Amniotic stem cell (primary cell): ENCODE measurements at places on chromosomes 7 and 10.

DNA sequence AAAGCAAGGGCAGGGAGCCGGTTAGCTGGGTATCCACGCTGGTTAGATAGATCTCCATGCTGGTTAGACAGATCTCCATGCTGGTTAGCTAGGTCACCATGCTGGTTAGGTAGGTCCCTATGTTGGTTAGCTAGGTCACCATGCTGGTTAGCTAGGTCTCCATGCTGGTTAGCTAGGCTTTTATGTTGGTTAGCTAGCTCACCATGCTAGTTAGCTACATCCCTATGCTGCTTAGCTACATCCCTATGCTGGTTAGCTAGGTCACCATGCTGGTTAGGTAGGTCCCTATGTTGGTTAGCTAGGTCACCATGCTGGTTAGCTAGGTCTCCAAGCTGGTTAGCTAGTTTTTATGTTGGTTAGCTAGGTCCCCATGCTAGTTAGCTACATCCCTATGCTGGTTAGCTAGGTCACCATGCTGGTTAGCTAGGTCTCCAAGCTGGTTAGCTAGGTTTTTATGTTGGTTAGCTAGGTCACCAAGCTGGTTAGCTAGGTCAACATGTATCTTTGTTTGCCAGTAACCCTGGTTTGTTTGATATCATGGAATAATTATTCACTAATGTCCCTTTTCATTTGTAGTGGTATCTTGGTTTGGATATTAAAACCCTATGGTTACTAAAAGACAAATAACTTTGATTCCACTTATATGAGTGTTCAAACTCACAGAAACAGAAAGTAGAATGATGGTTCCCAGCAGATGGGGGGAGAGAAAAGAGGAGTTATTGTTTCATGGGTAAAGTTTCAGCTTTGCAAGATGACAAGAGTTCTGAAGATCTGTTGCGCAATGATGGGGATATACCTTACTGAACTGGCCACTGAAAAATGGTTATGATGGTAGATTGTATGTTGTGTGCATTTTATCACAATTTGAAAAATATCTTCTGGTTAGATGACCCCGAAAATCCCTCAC, 136.2 kb downstream of the PRPF18 start:
- no peak for DNase-seq

- DNase-seq: no peak
Measured at GRCh38 chr10:88392222-88392621, 190.9 kb downstream of the RNLS start.

GRCh38 chr10:7239312-7239985, 171.4 kb downstream of the SFMBT2 start:
- no peak for DNase-seq

- DNase-seq: no peak
Measured at GRCh38 chr7:30852308-30852684, 59.4 kb upstream of the AQP1 start.

GRCh38 chr10:74174521-74174920, 23.5 kb downstream of the ADK start:
- no peak for DNase-seq

DNA sequence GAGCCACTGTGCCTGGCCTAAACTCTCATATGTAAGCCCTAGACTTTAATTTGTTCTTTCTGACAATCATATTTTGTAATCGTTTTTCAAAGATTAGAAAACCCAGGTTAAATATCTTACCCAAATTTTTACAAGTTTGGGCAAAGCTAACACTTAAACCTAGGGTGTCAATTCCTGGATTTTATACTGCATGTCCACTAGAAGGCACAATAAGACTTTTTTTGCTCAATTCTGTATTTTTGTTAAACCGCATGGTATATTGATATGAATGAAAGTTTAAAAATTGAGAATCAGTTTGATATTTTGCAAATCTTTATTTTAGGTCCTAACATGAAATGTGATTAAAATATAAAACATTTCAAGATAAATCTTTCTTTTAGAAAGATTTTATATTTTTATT, 29.3 kb downstream of the DYNC2I1 start:
- DNase-seq: no peak

- DNase-seq: no peak
Measured at GRCh38 chr7:51356849-51357516, 40.4 kb upstream of the COBL start.
